ENCODE measurements at places on chromosomes 1 and 21. TPM values are rescaled to one million over a fixed set of nuclear protein-coding genes. Genes with fewer than 3 reads are reported as not detected.

Gene KRTAP22-1
- not detected for total RNA-seq

- no peak for DNase-seq
Measured at GRCh38 chr1:159580340-159580739, 7.3 kb upstream of the APCS start.

- DNase-seq = no peak
Measured at GRCh38 chr1:56188855-56189254, 390.5 kb downstream of the PLPP3 start.

Gene LRRC8C
- total RNA-seq = 3.4 TPM

Gene BCL2L15
- 4.5 TPM for total RNA-seq

- DNase-seq = no peak
Measured at GRCh38 chr1:62159940-62160348, 34.7 kb upstream of the L1TD1 start.

DNA sequence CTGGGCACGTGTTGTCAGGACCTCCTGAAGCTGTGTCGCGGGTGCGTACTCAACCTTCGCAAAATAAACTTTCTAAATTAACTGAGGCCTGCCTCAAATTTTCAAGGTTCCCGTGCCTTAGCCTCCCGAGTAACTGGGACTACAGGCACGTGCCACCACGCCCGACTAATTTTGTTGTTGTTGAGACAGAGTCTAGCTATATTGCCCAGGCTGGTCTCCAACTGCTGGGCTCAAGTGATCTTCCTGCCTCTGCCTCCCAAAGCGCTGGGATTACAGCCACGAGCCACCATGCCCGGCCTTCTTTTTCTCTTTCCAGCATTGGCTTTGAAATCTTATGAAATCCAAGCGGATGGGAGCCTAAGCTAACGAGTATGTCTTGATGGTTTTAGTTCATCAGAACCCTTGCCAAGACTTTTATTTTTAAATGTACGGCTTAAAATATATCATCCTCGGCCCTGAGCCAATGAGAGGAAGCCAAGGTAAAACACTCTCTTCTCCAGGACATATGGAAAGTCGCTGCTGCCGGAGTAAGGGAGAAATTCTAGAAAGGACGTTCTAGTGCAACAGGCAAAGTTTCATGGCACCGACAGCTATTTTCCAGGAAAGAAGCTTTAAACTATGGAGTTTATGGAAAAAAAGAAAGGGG lies 12.7 kb upstream of the ERVH48-1 start:
- DNase-seq = no peak

Gene KCNK1
- total RNA-seq = 1.8 TPM

Gene SMIM1
- 28.4 TPM for total RNA-seq

DNA sequence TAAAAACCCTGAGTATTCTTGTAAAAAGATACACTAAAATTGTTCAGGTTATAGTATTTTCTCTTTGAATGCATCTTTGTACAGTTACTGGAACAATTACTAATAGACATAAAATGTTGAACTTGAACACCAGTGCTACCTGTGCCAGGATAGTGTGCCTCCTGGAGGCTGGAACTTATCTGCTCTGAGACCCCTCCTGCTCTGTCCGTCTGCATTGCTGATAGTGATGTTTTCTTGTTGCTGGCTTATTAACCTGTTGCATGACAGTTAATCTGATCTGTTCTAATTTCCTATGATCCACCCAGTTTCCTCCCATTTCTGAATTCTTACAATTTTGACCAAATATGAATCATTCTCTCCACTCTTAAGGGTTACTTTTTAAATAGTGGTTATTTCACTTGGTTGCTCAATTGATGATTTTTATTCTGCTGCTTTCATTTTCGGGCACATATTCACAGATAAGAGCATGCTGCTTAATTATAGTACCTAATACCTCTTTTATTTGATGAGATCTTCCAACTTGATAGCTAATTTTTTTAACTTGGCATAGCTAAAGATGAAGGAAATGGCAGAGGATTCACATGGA lies 101.4 kb downstream of the CC2D1B start:
- DNase-seq = peak; percentile 8

DNA sequence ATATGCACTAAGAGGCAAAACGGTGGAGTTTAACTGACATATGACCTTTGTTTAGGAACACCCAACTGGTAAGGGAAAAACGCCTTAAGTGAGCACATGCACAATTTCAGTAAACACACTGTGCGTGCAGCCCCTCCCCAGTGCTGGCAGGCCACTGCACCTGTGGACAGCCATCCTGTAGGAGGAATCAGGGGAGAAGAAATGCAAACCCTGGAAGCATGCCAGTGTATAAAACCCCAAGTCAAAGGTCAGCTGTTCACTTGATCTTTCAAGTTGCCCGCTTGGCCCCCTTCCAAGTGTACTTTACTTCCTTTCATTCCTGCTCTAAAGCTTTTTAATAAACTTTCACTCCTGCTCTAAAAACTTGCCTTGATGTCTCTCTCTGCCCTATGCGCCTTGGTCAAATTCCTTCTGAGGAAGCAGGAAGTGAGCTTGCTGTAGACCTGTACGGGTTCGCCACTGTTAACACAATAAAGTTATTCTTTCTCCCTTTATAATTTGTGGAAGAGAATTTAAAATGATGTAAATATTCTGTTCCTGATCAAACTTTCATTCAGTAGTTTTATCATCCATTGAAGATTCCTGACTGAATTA lies 31.8 kb downstream of the USP25 start:
- DNase-seq = no peak

- no peak for DNase-seq
Measured at GRCh38 chr1:94186946-94187345, 50.4 kb downstream of the ARHGAP29 start.

DNA sequence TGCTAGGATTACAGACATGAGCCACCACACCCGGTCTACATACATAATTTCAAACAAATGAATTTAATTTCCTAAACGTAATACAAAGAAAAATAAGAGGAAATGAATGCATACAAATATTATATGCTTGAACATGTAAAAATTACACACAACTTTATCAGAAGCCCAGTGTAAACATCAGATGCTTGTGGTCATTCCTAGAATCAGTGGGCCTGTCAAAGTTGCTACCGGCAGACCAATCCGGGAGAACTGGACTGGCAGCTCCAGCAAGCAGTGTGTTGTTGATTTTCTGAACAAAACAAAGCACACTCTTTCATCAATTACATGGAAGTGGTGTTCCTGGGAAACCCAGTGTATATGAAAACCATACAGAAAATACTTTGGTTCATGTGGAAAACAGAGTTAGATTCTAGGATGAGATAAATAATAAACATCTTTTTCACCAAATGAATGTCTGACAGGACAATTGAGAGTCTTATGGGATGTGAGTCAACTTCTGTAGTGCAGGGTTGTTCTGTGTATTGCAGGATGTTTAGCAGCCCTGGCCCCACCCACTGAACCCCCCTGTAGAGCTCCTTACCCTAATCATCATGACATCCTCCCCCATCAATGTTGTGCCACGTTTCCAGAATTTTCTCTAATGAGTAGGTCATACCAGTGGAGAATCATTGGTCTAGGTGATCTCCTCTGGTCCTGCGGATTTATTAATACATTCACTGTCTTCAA lies 33.8 kb downstream of the MFSD2A start:
- DNase-seq = no peak

Gene CD1B
- not detected for total RNA-seq

Gene HMCN1
- total RNA-seq = 28.5 TPM

GRCh38 chr1:89563957-89564604 lies 39.5 kb downstream of the LRRC8B start:
- DNase-seq = no peak

- no peak for DNase-seq
Measured at GRCh38 chr1:177631770-177632169, 338.1 kb downstream of the SEC16B start.

- no peak for DNase-seq
Measured at GRCh38 chr1:32861904-32862695, 8.6 kb downstream of the FNDC5 start.

Gene CGN
- total RNA-seq = 4.9 TPM

DNA sequence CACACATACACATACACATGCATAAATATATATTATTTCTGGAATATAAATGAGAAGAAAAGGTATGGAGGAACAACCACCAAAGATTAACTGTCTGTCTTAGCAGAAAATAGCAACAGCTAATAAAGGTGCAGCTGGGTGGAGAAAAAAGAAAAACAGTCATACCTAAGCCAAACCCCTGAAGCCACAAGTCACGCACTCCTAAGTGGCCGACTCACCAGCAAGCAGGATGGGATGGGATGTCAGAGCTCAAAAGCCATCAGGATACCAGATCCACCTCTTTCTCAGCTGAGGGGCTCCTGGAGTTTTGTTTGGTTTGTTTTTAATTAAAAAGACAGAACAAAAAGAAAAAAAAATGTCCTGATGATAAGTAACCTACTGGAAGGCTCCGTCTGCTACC lies 64.7 kb upstream of the HIVEP3 start:
- no peak for DNase-seq

DNA sequence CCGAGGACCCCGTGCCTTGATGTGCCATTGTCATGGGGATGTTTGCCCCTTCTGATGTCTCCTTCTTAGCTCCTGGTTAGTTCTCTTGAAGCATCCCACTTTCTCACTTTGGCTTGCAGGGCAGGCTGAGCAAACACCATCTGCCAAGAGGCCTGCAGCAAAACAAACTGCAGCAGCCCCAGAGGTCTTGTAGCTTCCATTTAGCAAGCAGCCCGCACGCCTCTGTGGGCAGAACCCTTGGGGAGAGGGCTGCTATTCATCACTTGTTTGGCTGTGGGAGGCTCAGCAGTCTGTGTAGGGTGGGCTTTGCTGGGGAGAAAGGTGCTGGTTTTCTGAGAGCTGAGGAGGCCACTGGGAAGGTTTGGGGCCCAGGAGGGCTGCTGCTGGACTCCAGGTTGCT lies 56.7 kb downstream of the KCNC4 start:
- no peak for DNase-seq

DNA sequence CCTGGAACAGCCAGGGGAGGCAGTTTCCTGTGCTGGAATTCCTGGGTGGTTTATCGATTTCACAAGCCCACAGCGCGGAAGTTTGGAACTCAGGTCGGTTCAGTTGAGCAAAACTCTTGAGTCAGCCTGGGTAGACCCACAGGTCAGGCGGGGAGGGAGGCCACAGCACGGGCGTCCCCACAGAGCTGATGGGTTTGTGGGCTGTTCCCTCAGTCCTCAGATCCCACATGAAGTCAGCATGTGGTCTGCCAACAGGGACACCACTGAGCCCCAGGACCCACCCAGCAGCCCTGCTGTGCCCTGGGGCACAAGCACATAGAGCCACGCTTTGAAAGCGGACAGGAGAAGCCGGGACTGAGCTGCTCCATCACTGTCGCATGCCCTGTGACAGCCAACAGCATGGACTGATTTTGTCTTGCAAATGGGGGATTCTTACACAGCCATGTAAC lies 17.4 kb downstream of the BMP8A start:
- DNase-seq = no peak

DNA sequence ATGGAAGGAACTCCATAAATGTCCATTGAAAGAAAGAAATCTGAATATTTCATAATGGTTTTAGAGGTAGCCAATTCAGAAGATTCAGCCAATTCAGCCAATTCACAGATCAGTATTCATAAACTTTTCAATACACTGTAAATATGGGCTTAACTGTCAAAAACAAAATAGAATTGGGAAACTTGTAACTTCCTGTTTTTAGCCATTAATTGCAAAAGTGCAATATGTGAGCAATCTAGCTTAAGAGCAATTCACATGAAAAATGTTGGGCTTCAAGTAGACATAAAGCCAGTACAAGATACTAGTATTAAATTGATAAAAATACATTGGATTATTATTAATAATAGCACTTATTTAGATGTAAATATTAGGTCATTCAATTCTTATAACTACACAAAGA lies 27.5 kb upstream of the PLPPR4 start:
- DNase-seq = no peak

Gene EXOC8
- 10.3 TPM for total RNA-seq

GRCh38 chr1:20530901-20531300 lies 21.5 kb upstream of the FAM43B start:
- no peak for DNase-seq

GRCh38 chr1:214538496-214538895 lies 12.9 kb downstream of the PTPN14 start:
- no peak for DNase-seq

Gene LRRC71
- total RNA-seq = 0.11 TPM

Gene TBX15
- not detected for total RNA-seq

- peak; percentile 90 for DNase-seq
Measured at GRCh38 chr1:8660411-8660828, 157.0 kb downstream of the RERE start.
